ENCODE measurements at places on chromosomes 13 and 19. TPM values are rescaled to one million over a fixed set of nuclear protein-coding genes. Genes with fewer than 3 reads are reported as not detected.

DNA sequence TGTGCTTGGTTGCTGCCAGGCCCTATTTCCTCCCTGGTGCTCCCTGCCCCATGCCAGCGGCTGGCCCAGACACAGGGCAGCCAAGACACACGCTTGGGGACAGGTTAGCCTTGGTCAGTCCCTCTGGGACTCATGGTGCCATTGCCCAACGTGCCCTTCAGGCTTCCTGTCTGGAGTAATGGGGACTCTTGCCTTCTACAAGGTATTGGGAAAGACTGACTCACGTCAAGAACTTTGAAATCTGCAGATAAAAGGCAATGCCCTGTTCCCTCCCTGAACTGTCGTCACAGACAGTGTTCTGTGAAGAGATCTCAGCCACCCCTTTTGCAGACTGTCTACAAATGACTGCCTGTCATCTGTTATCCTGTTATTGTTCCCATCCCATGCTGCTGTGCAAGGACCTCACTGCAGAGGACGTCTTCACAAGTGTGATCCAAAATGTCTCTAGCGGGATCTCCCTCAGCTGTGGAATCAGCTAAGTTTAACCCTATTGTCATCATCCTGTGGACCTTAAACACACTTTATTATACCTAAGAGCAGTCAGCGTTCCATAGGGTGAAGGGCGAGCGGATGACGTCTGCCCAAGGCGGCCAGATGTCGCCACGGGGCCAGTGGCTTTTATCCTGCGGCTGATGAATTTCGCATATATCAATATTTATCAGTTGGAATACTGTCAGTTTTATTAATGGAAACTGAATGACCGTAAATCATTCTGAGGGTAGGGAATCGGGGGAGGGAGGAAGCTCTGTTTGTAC, 59.0 kb downstream of the GSX1 start:
- no peak for DNase-seq

DNA sequence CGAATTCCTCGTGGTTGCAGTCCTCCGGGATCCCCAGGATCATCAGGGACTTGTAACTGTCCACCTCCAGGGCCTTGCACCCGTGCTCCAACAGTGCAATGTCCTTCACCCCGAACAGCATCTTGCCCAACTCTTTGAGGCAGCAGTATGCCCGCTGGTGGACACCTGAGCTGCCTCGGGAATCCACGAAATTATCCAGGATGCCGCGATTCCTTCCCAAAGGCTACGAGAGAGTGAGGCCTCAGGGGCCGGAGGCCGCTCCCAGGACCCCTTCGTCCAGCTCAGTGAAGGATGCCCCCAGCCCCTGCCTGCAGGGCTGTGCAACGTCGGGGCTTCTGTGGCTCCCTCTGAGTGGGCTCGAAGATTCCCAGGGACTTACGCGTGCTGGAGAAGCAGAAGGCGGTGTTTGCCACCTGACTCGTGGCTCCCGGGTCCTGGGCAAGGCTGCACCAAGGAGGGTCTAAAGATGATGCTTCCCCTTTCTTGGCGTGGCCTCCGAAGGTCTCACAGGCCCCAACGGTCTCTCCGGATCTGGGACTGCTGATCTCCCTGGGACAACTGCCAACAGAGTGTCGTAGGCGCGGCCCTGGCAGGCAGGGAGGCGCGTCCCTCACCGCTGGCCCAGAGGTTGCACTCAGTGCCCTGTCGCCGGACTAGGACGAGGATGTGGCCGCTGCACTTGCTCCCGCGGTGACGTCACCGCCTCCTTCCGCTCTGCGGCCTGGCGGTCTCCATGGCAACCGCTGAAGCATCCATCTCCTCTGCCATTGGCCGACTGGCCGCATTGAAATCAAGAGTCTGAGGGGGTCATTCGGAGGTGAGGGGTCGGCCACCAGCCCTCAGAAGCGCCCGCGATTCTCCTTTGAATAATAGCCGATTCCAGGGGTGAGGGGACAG, at the start of gene PNMA8C:
Gene PNMA8C, minus strand, starts transcription at position 698 of the 897 bp plus-strand sequence. Its CDS starts 577 bp downstream, at position 121.
- DNase-seq: peak; percentile 94

DNA sequence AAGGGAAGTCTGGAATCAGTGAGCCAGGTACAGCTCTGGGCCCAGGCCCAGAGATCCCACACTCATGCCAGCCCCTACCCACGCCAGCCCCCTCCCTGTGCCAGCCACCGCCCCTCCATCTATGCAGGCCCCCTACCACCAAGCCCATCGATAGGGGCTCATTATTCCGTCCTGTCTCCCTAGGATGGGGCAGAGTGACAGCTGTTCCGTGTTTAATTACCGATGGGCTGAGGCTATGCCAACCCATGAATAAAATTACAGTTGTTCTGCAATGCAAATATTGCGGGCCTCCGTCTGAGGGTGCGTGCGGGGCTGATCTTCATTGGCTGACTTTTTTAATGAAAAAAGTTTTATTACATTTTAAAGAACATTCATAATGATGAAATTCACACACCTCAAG, 35.6 kb upstream of the PEPD start:
- DNase-seq: no peak

DNA sequence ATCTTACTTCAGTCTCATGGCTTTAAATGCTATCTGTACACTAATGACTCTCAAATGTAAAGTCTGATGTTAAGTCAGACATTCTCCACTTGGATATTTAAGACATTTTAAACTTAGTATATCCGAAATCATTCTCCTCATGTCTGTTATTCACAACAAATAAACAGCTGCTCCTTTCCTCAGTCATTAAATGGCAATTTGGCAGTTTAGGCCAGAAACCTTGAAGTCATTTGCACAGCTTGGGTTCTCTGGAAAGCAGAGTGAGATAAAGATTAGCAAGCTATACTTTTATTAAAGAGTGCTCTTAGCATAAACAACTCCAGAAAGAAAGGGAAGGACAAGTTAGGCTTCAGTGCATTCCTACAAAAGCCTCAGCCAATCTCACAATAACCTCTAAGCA, 53.7 kb downstream of the DNAJC15 start:
- no peak for DNase-seq

- no peak for DNase-seq
These were observed 6.6 kb downstream of the STARD13 start for GRCh38 chr13:33278913-33279312.

Gene SIGLEC8
- 0.82 TPM for total RNA-seq

GRCh38 chr13:34174671-34175145, 356.8 kb downstream of the RFC3 start:
- DNase-seq: no peak

DNA sequence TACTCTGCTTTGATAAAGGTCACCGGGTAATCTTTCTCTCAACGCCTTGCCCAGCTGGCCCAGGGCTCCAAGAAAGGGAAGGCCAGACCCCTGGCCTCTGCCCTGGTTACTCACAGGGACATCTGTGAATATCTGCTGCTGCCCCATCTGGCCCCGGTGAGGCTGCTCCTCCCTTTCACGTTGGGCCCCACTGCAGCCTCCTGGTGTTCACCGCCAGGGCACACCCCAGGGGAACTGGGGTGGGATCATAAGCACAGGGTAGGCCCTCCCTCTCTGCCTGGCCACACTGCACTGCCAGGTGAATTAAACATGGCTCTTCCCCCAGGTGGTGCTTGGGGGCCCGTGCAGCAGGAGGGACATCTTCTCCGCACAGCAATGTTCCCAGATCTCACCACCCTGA, 12.7 kb downstream of the LAIR1 start:
- DNase-seq: no peak

- no peak for DNase-seq
These were observed 15.6 kb downstream of the PABPC3 start for GRCh38 chr13:25111585-25111956.

- DNase-seq: no peak
These were observed 8.9 kb downstream of the IGFL3 start for GRCh38 chr19:46115396-46116106.

Gene PCDH9
- total RNA-seq: 131 TPM

GRCh38 chr13:85367887-85368286, 431.3 kb downstream of the SLITRK6 start:
- no peak for DNase-seq

Gene ZMYM2
- 150 TPM for total RNA-seq

Gene FFAR2
- total RNA-seq: not detected

- DNase-seq: no peak
These were observed 545.8 kb downstream of the LIG4 start for GRCh38 chr13:107669391-107669993.

DNA sequence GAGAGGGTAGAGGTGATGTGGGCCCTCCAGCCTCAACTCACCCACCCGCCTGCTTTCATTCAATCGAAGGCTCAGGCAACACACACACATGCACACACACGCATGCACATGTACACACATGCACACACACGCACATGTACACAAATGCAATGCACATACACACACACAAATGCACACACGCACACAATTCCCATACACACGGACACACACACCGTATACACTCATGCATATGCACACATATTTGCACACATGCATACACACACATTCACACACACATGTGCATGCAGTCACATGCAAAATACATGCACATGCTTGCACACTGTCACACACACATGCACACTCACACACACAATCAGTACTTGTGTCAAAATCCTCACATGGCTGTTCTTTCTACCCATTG, 55.9 kb upstream of the SPACA7 start:
- no peak for DNase-seq

DNA sequence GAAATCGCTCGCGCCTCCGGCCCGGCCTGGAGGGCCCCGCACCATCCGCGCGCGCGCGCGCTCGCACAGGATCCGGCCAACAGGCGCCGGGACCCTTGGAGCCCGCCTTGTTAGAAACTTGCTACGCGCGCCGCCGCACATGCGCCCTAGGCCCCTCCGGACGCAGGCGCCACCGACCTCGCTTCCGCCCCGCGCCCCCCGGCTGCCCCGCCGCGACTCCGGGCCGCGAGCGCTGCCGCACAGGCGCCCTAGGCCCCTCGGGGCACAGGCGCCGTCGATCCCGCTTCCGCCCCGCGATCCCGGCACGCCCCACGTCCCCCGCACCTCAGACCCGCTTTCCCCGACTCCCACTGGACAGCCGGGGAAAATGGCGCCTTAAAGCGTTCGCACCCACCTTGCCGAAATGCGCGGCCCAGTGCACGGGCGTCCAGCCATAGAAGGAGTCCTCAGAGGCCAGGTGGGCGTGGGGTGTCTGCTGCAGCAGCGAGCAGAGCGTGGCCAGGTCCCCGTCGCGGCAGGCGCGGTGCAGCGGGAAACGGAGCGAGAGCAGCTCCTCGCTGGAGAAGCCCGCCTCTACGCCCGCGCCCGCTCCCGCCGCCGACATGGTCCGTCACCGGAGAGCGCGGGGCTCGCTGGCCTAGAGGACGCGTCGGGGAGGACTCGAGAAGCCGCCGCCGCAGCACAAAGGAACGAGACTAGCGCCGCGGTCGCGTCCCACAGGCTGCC, 375 bp downstream of the ANKRD10 start:
- peak; percentile 67 for DNase-seq

GRCh38 chr13:69912630-69913029, 195.0 kb upstream of the ATXN8OS start:
- no peak for DNase-seq

Gene PPP2R1A
- 127 TPM for total RNA-seq

GRCh38 chr13:45195421-45195820, 5.4 kb downstream of the KCTD4 start:
- DNase-seq: no peak

GRCh38 chr19:7250951-7251350, 43.3 kb downstream of the INSR start:
- DNase-seq: no peak

Gene SLC6A16
- 1.4 TPM for total RNA-seq

- DNase-seq: peak; percentile 6
These were observed 379.3 kb upstream of the SGCG start for GRCh38 chr13:22801402-22802003.

DNA sequence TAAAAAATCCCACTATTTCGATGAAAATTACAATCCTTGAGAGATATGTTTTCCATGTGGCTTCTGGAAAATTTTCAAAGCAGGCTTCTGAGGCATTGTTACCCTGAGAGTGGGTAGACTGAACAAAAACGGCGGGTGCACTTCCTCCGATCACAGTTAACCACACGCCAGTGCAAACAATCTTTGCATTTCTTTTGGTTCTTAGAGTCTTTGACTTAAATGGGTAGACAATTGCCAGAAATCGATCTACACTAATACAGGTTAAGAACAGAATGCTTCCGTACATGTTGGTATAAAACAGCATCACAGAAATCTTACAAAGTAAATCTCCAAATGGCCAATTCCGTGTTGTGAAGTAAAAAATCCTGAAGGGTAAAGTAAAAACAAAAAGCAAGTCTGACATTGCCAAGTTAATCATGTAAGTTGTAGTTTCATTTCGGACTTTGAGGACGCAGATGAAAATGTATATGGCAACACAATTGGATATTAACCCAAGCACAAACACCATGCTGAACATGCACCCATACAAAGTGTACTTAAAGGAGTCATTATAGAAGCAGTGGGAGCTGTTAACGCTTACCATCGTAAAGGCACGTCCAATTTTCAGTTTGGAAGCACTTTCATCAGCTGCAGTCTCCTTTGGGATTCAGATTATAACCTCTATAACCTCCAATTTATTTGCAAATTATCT, 927 bp downstream of the LPAR6 start:
- no peak for DNase-seq

Gene OLFM4
- 0.36 TPM for total RNA-seq

Gene TINCR
- 1.1 TPM for total RNA-seq

GRCh38 chr13:49410477-49410876, 33.4 kb downstream of the CAB39L start:
- no peak for DNase-seq

Gene WASF3
- 51.5 TPM for total RNA-seq

DNA sequence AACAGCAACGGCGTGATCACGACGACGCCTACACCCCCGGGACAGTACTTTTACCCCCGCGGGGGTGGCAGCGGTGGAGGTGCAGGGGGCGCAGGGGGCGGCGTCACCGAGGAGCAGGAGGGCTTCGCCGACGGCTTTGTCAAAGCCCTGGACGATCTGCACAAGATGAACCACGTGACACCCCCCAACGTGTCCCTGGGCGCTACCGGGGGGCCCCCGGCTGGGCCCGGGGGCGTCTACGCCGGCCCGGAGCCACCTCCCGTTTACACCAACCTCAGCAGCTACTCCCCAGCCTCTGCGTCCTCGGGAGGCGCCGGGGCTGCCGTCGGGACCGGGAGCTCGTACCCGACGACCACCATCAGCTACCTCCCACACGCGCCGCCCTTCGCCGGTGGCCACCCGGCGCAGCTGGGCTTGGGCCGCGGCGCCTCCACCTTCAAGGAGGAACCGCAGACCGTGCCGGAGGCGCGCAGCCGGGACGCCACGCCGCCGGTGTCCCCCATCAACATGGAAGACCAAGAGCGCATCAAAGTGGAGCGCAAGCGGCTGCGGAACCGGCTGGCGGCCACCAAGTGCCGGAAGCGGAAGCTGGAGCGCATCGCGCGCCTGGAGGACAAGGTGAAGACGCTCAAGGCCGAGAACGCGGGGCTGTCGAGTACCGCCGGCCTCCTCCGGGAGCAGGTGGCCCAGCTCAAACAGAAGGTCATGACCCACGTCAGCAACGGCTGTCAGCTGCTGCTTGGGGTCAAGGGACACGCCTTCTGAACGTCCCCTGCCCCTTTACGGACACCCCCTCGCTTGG, 966 bp downstream of the JUNB start:
- peak; percentile 60 for DNase-seq

DNA sequence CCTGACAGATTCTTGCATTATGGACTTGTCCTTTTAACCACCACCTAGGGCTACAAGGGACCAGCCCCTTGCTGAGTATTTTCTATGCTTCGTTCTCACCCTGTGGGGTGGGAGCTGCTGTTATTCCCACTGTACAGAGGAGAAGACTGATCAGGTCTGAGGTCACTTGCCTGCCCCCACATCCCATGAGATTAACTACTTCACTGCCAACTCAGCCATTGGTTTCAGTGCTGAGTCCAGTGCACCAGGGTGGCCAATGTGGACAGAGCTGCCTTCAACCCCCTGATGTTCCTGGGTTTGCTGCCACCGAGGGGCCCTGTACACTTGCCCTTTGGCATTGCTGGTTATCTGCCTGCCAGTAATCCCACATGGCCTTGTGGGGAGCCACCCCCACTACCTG, 6.9 kb downstream of the PRKACA start:
- no peak for DNase-seq

Measured in cerebellum (tissue), 4 donors.